ENCODE measurements at places on chromosomes 2 and 18.
A peak's percentile ranks its signal among the peaks of the same experiment; 100 is the strongest.

DNA sequence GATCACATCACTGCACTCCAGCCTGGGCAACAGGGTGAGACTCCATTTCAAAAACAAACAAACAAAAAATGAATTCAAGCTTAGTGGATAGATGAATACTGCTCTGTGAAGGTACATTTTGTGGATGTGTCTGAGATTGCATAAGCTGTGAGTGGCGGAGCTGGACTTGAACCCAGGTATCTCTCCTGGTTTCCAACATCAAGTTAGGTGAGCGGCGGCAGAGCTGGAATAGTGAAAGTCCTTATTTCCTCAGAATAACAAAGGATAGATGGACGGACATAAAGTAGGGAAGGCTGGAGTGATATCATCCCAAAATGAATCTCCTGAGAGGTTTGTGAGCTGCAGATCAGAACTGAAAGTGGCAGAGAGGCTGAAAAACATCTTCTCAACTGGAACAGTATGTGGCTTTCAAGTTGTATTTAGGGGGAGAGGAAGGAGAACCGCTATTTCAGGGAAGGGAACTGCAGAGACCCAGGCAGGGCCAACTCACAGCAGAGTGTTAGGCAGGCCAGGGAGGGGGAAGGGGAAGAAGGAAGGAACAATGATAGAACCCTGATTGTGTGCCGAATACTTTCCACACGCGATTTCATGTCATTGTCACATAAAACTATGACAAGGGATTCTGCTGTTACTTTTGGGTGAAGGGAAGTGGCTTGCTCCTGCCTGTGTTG is 106.2 kb downstream of the LPIN1 start:
- no peak for DNase-seq

DNA sequence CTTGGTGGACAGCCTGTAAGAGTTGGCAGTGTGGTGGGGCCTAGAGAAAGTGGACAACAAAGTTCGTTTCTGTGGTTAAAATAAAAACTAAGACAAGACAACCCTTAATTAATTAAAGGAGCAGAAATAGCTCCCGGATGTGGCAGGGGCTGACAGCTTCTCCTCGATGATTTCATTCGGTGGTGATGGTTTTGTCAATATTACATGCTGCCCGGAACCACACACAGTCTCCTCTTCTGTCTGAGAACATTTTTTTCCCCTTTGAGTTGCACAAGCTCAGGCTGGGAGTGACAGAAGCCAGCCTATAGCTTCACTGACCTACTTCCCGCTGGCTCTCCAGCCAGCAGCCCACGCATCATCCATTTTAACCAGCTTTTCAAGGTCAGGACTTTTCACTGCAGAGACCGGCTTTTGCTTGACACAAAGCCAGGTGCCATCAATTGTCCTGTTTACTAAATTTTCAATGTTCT is 378.8 kb downstream of the SLC4A3 start:
- no peak for DNase-seq

DNA sequence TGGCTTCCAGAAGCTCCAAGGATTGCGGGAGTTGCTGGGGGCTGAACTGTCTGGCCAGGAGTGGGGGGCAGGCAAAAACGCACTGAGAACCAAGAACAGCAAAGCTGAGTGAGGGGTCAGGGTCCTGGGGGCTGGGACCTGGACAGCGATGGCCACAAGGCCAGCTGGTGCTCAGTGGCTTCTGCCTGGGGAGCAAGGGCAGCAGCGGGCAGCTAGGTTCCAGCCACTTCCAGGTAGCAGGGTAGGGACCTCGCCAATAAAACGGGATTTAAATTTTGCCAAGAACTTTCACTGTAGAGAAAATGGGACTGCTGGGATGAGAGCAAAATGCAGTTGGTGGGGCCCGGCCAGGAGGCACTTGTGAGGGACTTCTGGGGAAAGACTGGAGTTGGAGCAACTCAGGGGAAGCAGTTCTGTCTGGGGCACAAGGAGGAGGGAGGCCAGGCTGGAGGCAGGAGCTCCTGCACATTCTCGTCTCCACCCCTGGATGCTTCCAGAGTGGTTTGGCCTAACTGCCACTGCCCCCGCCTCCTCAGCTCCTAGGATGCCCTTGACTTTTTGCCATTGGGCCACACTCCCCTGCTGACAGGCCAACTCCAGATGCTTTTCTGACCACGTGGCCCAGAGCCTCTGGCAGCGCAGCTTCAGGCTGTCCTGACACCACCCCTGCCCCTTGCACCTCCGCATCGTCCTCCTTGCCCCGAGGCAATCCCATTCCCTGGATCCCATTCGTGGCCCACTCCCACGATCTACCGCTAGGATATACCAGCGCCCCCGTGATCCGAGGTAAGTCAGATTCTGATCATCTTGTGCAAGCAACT is 5.5 kb upstream of the CCDC74A start:
- DNase-seq: no peak

DNA sequence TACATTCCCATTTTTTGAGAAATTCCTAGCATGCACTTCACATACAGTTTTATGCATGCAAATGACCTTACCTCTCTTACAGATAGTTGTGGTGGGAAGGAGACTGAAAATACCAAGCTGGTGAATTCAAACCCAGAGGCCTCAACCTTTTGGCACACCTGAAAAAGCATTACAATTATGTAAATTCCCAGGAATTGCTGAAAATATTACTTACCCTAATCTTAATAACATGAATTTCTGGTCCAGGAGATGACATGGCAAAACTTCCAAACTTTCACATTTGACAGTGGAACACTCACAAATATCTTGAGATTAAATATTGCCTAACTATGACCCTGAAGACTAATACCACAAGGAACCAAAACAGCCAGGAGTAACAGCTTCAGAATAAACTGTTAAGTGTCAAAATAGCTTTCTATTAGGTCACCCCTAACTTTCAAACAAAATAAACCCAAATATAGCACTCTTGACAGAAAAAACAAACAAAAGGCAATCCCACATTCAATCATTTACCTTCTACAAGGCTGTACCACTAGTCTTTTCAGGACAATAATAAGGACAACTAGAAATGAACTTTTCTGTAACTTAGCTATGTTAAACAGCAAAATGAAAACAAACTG is 10.9 kb upstream of the PEX13 start:
- DNase-seq: no peak

DNA sequence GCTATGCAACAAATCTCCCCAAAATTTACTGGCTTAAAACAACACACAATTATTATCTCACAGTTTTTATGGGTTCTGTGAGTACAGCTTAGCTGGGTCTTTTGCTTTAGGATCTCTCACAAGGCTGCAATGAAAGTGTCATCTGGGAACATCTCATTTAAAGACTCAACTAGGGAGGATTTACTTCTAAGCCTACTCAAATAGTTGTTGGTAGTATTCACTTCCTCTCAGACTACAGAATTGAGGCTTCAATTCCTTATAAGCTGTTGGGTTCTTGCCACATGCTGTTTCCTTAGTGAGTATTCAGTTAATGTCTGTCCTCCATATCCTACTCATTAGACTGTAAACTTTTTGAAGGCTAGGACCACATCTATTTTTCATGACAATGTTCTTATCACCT is 72.3 kb downstream of the MDH1 start:
- DNase-seq: no peak

DNA sequence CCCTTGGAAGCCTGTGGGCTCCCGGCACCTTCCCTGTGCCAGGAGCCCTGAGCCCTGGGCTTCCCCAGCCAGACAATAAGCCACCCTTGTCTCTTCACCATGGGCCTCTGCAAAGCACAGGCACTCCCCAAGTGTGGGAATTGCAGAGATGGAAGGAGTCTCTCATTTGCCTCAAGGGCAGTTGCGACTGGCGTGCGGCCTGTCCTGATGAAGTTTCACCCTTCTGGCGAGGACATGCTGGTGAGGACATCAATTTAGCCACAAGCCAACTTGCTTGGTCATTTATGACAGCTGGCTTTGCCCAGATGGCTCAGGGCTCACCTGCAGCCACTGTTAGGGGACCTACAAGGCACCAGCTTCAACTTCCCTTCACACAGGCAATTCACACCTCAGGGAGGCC is 180.2 kb downstream of the ANAPC1 start:
- DNase-seq: no peak

- DNase-seq: peak; percentile 16
These were observed 793.1 kb downstream of the ERBB4 start for GRCh38 chr2:211745295-211746097.

DNA sequence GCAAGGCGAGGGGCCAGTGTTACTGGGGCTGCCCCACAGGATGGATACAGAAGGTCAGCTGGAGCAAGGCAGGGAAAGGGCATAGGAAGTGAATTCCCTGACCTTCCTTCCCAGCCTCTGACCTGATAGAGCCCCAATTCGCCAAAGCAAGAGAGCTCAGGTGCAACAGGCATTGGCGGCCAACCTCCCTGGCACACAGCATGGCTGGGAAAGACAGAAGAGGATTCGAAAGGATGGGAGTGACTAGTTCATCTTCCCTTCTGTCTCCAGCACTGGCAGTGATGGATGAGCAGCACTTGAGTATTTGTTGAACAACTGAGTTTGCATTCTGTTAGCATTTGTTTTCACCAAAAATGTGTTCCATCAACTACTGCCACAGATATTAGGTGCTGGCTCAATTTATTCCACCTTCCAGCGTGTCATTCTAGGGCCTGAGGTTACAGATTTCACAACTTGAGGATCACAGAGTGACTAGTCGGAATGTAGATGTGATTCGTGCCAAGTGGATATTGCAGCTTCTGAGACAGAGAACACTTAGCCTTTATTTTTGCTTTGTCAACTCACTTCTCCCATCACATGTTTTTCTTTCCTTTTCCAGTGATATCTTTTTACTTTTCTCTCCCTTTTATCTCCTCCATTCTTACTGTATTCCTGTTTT is 6.2 kb downstream of the COPS8 start:
- DNase-seq: no peak

DNA sequence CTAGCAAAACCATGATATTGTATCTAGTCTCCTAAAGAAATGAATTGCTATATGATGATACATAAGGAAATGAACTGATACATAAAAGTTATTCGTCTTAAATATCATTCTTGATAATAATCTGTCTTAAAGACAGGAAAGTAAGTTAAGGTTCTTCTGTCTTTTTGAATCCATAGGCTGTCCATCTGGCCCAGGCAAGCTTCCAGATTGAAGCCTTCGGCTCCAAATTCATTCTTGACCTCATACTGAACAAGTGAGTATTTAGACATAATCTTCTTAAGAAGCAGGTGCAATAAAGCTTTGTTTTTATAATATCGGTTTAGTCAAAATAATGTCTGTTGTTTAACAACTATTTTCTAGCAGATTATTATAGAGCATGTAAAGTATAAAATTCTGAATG is 37.7 kb downstream of the ADAM23 start:
- no peak for DNase-seq

All from SHP77 treated with DMSO at 0.1 percent for 48 hours (cell line).